Amygdala (tissue), 56 donors: ENCODE measurements at places on chromosomes 6 and 20.

GRCh38 chr6:64252256-64252655, 616.7 kb downstream of the PHF3 start:
- DNase-seq: no peak

DNA sequence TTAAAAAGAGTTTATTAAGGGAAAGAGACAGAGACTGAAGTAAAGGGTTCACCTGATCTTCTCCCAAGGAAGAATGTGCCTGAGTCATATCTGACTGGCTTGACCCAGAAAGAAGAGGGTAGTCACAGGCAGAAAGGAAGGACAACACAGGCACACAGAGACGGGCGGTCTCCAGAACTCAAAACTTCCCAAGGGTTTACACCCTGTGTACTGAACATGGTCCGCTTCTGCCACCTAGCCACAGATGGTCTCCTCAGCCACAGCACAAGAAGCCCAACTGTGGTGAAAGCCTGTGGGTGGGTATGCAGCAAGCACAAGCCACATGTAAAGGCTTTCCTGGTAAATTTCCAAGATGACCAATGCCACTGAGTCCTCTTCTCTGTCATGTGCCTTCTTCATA, 17.2 kb downstream of the UNC5CL start:
- DNase-seq: peak; percentile 37

DNA sequence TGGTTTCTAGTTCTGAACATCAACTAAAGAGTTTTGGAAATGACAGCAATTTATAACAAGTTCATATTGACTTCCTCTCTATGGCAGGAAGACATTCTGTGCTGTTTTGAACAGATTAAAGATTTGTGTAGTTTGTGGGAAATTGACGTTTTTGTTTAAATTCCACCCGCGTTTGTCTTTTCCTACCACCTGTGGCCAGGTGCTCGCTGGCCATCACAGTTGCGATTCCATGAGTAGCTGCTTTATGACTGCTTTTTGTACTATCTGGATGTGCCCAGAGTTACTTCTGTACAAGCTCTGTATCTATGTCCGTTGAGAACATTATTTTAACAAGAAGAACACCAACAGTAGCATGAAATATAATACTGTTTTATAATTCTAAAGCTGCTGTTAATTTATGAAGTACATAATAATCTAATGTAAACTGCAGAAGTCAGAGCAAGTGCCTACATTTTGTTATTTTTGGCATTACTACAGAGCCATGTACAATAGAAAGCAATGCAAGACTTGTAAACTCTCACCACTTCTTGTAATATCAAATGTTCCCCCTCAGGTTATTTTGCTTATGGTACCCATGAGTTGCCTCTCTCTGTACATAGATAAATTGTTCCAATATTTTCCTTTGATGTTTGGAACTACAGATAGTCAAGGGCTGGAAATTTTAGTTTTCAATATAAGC, 33.5 kb downstream of the ZBTB2 start:
- no peak for DNase-seq

- DNase-seq: no peak
Measured at GRCh38 chr20:24586523-24586840, 117.1 kb downstream of the SYNDIG1 start.

GRCh38 chr20:15033269-15033668, 695.9 kb upstream of the FLRT3 start:
- no peak for DNase-seq

DNA sequence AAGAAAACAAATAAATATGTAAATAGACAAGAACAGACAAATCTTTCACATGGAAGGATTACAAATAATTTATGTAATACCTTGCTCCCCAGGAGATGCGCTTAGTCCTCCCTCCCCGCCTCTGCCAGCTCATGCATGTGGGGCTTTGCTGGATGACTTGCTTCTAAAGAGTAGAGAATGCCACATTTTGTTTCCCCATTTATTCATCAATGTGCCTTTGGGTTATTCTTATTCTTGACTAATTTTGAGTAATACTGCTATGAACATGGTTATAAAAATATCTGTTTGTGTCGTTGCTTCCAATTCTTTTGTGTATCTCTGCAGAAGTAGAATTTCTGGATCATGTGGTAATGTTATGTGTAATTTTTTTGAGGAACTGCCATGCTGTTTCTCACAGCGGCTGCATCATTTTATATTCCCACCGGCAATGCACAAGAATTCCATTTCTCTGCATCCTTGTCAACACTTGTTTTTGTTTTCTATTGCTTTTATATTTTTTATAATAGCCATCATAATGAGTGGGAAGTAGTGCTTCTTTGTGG, 23.8 kb upstream of the DUSP22 start:
- DNase-seq: no peak

- DNase-seq: no peak
Measured at GRCh38 chr6:154167126-154167525, 128.1 kb downstream of the OPRM1 start.

DNA sequence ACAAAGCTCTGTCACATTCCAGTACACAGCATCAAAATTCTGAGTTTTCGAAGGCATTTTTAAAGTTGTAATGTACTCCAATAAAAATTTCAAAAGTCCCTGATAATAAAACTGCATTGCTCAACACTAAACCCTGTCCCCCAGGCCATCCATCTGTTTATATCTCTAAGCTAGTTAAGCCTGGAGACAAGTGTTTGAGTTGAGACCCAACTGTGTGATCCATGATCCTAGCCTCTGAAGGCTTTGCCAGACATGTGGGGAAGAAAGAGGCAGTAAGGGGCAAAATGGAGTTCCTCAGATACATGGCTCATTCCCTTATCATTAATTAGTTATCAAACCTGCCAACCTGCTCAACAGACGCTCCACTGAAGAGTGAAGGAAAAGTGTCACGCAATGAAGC, 198.4 kb downstream of the ISM1 start:
- DNase-seq: no peak

- DNase-seq: no peak
Measured at GRCh38 chr6:17165383-17165782, 63.5 kb downstream of the STMND1 start.

- no peak for DNase-seq
Measured at GRCh38 chr6:79737172-79737571, 106.0 kb downstream of the SH3BGRL2 start.

- DNase-seq: no peak
Measured at GRCh38 chr6:43951063-43951755, 176.0 kb downstream of the MRPL14 start.

DNA sequence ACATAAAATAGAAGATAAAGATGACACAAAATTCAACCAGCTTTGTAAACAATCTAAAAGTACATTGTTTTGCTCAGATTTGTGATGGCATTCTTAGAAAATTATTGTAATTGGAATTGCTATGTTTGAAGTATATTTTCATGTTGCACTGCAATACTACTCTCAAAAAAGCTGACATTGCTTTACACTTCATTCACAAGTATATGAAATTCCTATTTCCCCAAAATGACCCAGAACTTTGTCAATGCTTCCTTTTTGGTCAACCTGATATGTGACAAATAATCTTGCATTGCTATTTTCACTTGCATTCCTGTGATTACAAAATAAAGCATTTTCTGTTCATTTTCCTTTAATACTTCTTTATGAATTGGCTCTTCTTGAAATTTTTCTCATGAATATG, 104.1 kb upstream of the BMP5 start:
- DNase-seq: no peak

DNA sequence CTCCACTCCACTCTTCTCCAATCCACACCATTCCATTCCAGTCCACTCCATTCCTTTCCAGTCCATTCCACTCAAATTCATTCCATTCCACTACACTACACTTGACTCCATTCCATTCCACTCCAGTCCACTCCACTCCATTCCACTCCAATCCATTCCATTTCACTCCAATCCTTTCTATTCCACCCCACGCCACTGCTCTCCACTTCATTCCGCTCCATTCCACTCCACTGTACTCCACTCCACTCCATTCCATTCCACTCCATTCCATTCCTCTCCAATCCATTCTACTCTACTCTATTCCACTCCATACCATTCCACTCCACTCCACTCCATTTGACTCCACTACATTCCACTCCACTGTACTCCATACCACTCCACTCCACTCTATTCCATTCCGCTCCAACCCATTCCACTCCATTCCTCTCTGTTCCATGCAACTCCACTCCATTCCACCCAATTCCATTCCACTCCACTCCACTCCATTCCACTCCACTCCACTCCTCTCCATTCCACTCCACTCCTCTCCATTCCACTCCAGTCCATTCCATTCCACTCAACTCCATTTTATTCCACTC, 23.4 kb upstream of the DEFB125 start:
- no peak for DNase-seq

GRCh38 chr6:3739311-3739897, 12.1 kb downstream of the PXDC1 start:
- no peak for DNase-seq

DNA sequence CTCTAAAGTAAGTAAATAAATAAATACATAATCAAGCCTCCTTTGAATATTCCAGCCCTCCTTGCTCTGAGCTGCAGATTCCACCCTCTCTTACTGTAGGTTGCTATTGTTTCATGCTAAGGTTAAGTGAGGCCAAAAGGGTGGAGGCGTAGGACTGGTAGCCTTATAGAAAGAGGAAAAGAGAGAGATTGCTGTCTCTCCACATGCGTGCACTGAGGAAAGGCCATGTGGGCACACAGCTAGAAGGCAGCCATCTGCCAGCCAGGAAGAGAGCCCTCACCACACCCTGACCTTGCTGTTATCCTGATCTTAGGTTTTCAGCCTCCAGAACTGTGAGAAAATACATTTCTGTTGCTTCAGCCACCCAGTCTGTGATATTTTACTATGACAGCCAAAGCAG, 87.4 kb upstream of the SHLD1 start:
- DNase-seq: no peak

GRCh38 chr6:72675396-72675795, 53.5 kb downstream of the KCNQ5 start:
- no peak for DNase-seq

- no peak for DNase-seq
Measured at GRCh38 chr20:31593221-31594001, 11.7 kb upstream of the ID1 start.

DNA sequence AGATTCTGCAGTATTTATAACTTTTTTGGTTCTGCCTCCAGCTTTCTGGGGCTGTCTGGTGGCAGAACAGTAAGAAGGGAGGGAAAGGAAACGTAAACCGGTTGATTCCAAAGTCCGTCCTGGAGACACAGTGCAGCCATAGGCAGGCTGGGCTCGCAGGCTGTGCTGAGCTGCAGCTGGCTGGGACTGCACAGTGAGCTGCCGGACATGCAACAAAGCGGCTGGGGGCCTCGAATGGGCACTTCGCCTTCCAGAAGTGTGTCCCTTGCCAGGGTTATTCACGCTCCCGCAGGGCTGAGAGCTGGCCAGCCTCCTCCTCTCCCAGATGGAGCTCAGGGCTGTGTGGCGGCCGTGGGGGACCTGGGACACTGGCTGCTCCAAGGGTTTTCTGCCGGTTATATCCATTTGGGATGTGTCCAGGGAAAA, 78.1 kb upstream of the CD93 start:
- no peak for DNase-seq

DNA sequence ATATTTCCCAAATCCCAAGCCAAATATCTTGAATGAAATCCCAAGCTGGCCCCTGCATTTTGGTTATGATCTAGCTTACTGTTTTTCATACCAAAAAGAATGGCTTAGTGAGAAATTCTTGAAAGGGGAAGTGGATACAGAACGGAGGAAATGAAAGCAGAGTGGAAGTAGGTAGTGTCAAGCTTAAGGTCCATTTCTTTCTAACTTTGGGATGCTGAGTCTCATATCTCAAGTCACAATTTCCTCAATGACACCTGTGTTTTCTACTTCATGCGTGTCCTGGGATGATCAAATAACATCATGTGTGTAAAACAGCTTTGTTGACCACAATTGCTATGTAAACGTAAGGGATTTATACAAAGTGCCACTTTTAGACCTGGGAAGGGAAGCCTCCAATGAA, 238.8 kb upstream of the SLC35B3 start:
- no peak for DNase-seq

GRCh38 chr20:48657426-48658197, 170.2 kb downstream of the PREX1 start:
- DNase-seq: peak; percentile 63

DNA sequence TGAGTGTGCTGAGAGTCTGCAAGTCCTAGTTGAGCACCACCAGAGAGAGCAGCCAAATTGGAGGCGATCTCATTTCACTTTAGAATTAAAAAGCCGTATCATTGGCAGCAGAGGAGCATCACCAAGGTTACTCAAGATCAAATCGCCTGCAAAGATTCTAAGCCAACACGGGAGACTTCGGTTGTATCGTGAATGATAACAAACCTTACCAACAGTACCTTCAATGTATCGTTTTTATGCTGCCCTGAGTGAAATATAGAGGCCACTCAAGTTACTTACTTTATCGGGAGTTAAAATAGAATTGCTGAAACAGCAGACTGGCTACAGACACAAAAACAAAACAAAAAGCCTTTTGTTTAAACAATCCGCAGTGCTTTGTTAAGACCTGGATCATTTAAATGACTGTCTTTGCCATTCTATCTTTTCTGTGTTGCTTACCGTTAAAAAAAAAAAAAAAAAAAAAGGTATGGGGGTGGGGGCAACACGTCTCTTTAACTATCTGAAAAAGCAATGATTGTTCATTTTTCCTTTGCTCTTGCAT, 14.2 kb downstream of the NHSL1 start:
- no peak for DNase-seq

- DNase-seq: peak; percentile 2
Measured at GRCh38 chr6:22062807-22063408, 233.9 kb downstream of the PRL start.

DNA sequence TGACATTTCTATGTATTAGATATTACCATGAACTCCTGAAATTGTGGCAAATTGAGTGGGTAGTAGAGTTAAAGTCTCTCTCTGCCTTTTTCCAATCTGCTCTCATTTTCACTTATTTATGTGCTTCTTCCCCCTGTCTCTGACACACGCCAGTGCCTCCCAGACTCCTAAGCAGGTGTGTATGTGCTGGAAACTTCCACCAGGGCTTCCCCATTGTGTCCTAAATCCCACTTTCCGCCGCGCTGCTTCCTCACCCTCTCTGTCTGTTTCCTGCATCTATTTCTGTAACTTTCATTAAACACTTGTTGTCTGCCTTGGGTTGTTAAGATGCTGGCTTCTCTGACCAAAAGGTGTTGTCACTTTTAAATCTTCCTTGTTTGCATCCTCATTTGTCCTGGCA, 97.6 kb upstream of the HDGFL1 start:
- DNase-seq: no peak

- DNase-seq: no peak
Measured at GRCh38 chr20:57672164-57672563, 37.7 kb downstream of the PMEPA1 start.

GRCh38 chr20:61933951-61934715, 131.5 kb downstream of the TAF4 start:
- no peak for DNase-seq

GRCh38 chr6:142725024-142725770, 219.8 kb downstream of the HIVEP2 start:
- DNase-seq: no peak
